ENCODE measurements at places on chromosomes 2 and 18.

GRCh38 chr2:191150600-191151330 is at the start of gene STAT4:
Gene STAT4, minus strand, starts transcription at chr2:191150994. Its CDS starts 2,791 bp downstream, at chr2:191148203.
- no peak for DNase-seq

DNA sequence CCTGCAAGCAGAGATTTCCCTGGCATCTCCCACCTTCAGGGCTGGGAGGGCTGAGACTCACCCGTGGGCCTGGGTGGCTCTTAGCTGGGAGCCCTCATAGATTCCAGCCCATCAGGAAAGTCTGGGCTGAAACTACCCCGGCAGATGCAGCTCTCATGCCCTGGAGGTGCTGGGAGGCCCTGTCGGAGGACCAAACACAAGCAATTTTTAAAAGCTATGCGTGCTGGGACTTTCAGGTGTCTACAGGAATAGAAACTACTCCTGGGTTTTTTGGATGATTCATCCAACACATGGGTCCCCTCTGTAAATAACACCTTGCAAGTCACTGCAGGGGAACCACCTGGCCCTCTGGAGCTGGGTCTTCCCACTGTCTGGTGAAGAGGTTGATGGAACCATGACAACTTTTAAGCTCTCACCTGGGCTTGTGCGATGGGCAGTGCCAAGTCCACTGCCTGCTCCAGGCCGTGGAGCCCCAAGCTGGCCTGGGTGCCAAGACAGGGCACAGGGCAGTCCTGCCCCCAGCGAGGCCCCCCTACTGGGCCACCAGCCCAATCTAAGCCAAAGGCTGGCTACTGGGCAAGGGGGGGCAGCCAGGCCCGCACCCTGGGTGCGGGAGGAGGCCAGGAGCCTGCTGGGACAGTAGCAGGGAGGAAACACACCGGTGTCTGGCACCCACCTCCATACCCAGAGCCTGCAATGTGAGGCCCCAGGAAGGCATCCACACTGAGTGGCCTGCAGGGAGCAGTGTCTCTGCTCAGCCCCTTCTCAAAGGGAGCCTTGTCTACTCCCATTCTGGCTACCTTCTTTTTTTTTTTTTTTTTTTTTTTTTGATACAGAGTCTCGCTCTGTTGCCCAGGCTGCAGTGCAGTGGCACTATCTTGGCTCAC is 1.1 kb upstream of the GPR55 start:
- DNase-seq, result no peak

- DNase-seq, result no peak
Observed at GRCh38 chr2:479490-480176, 191.7 kb upstream of the ALKAL2 start.

- DNase-seq, result no peak
Observed at GRCh38 chr2:11122380-11122779, 32.9 kb upstream of the SLC66A3 start.

- no peak for DNase-seq
Observed at GRCh38 chr18:8769509-8770095, 64.2 kb downstream of the MTCL1 start.

DNA sequence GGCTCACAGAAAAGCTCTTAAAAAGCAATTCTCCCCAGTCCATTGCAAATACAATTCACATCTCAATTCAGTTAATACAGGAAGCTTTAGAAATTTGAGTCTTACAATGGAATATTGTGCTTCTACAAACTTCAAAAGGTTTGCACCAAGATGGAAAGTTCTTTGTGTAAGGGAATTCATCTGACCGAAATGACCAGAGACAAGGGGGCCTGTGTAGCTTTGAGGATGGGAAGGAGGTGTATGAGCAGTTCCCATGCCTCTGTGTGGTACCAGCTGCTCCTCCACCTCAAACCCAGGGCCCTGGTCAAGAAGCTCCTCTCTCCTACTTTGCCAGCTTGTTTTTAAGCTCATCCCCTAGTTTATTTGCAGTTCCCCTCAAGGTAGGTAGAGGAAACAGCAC is 312.8 kb upstream of the PKDCC start:
- no peak for DNase-seq

DNA sequence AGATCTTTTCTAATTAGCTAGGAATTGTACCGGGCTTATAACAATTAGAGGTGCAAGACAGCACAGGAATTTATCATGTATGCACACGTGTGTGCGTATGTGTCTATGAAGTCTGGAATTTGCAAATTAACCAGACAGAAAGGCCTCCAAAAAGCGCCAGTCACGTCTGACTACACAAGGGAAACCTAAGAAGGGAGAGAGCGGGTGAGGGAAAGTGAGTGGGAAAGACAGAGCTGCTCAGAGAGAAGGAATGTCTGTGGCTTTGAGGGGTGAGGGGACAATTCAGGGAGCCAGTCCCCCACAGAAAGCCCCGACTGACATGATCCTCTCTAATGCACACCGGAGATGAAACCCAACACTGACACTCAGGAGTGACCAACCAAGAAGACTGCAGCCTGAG is 197.7 kb upstream of the SH3BP4 start:
- no peak for DNase-seq

DNA sequence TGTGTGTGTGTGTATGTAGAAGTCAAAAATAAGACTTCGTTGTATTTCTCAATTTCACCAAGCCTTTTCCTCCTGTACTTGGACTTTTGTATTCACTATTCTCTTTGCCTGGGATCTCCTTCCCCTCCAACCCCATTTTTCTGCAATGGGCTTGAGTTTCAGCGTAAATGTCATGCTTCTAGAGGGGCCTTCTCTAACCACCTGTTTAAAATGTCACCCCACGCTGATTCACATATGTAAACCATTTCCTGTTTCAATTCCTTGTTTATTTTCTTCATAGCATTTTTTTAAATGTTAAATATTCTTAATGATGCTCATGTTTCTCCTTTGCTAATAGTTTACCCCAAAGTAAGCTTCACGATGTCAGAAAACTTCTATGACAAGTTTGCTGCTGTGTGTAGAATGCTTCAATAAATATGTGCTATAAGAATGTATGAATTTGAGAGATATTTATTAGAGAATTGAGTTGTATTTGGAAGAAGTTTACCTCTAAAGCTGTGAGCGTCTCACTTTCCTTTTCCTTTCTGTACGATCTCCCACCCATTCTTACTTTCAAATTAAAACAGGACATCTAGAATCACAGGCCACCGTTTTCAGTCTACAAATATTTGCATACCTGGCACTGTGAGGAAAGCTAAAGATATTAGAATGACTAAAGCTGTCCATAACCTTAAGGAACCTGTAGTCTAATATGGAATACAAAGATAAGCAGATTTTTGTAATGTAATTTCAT is 762.4 kb downstream of the LRRTM4 start:
- no peak for DNase-seq

- DNase-seq, result peak; percentile 36
Observed at GRCh38 chr2:237471438-237472186, 15.4 kb upstream of the MLPH start.

GRCh38 chr2:101823859-101824258 is 126.4 kb downstream of the MAP4K4 start:
- no peak for DNase-seq

DNA sequence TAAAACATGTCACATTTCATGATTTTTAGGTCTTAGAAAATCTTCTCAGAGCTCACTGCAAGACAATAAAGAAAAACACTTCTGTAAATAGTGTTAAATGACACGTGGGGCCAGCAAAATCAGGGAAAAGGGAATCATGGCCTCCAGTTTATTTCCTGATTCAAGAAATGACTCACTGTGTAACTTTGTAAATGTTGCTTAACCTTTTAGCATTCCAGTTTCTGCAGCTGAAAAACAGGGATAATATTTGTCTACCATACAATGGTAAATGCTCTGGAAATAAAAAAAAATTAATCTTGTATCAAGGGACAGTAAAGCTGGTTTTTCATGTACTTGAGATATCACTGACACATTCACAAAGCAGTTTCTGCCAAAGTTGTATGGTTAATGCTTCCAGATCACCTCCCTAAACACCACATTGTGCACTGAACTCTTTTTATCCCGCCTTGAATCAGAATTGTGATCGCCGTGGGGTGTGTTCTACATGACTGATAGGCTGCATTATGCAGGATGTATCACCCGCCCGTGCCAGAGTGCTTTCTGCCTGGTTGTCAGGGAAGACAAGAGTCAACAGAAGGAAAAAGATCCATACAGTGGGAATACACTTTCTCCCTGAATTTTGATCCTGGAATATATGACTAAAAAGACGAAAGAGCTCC is 238.8 kb downstream of the IKZF2 start:
- DNase-seq, result no peak

DNA sequence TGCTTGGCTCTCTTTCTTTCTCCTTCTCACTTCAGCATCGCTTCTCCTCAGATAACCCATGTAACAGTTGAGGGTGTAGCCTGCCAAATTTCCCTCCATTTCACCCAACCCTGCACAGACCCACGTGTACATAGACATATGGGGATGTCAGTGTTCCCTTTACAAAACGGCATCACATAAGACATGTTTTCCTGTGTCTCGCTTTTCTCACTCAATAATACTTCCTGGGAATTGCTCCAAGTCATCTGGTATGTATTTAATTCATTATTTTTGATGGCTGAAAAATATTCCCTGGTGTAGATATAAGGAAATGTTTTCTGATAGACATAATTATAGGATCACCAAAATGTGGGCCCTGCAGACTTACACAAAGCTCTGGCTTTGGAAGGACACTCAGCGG is 176.8 kb downstream of the LOXHD1 start:
- no peak for DNase-seq

GRCh38 chr2:239930871-239931771 is 94.0 kb downstream of the NDUFA10 start:
- DNase-seq, result peak; percentile 4

- no peak for DNase-seq
Observed at GRCh38 chr2:102024410-102024809, 32.6 kb downstream of the IL1R2 start.

DNA sequence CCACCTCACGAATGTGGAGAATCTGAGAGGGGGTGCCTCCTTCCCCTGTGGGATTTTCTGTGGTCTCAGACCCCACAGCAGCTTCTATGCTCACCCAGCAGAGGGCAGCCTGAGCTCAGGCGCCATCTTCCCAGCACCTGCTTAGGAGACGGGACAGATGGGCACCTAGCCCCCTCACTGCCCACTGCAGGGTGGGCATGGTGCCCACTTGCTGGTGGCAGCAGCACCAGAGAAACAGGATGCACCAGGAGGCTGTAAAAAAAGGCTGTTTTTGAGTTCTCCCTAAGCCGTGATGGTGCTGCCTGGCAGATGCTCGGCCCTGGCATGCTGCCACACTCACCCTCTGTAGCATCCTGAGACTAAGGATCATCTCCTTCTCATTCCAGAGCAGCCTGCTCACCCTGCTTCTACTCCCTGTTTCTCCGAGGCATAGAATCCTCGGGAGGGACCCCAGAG is 19.1 kb upstream of the SLC20A1 start:
- DNase-seq, result peak; percentile 39

GRCh38 chr18:41395695-41396094 is 559.3 kb upstream of the PIK3C3 start:
- DNase-seq, result no peak

DNA sequence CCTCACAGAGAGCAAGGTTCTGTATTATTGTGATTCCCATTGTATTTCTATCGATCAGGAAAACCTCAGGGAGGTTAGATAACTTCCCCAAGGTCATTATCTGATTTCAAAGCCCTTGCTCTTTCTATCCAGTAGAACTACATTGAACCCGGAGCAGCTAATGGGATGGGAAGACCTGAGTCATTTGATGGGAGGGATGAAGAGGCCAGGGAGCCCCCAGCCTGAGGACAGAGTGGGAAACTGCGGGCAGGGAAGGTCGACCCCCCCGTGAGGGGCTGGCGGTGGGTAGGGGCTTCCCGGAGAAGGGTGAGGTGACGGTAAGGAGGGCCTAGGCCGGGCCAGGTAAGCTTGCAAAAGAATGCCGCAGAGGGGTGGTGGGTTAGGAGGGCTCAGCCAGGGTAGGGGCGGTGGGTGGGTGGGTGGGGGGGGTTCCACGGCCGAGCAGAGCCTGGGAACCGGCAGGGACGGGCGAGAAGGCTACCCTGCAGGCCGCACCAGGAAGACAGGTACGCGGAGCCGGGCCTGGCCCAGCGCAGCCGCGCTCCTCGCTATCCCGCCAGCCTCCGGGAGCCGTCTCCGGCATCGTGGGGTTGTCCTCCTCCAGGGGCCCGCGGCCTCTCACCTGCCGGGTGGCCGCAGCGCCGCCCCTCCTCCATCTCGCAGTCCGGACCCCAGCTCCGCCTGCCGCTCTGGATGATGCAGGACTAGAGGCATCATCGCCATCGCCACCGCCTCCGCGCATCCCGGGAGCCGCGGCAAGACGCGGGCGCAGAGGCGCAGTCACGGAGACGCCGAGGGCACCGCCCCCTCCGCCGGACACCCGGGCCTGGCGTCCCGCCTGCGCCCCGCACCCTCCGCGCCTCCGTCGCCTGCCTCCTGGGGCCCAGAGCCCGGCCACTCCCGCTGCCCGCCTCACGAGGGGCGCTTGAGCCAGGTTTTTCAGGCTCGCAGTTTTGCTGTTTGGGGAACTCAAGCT is at the start of gene GPR75:
TSS of gene GPR75 (minus strand) at position 762 of the 976 bp plus-strand sequence. CDS start 5,211 bp downstream, outside the sequence.
- DNase-seq, result peak; percentile 24

DNA sequence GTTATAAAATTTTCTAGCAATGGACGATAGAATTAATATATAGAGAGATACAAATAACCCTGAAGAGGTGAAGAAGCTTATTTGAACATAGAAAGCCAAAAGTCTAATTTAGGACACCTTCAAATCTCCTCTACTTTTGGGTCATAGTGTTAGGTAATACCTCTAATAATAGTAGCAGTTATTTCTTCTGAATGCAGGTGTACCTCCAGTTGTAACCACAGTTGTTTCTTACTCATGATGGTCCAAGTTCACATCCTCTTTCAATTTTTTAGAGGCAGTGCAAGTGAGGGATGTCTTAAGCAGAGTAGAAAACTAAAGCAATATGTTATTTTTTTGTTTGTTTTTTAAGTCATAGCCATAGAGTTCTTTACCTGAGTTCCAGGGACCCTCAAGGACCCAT is 429.5 kb downstream of the CCDC85A start:
- DNase-seq, result no peak

DNA sequence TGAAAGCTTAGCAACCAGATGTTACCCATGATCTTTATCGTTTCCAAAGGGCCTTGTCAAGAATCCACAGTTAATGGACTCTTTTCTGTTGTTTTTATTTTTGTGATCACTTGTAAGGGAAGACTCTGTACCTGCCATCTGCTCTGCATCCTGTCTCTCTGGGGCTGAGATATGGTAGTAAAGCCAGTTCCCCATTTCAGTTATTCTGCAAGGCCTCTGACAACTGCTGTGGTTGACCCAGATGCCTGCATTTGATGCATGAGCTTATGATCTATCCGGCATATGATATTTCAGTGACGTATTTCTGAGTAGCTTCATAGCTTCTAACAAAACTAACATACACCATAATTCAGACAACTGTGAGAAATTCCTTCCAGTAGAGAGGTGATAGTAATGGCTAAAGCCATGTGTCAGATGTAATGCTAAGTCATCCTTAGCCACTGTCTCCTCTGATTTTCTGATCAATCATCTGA is 105.1 kb downstream of the TPO start:
- DNase-seq, result no peak

- DNase-seq, result no peak
Observed at GRCh38 chr2:67318563-67318962, 78.6 kb upstream of the ETAA1 start.

All from ovary (tissue), 10 donors.